Hepatocyte (in vitro differentiated cells): ENCODE measurements at places on chromosomes 5 and 9. TPM values are rescaled to one million over a fixed set of nuclear protein-coding genes. Genes with fewer than 3 reads are reported as not detected.

Gene SURF2
- 13.2 and 13.6 TPM in 2 replicates for total RNA-seq

Gene ZNF354C
- total RNA-seq = 7.7 and 9.4 TPM in 2 replicates

Gene SMIM33
- total RNA-seq = not detected in 2 replicates

GRCh38 chr5:141374627-141375026 is 936 bp downstream of the PCDHGA6 start:
- H3K27ac ChIP-seq = no peak overlapping the region
- H3K27me3 ChIP-seq = no peaks in the 10 kb centered on the region
- no peak for DNase-seq
- no peaks in the 10 kb centered on the region for H3K4me1 ChIP-seq

DNA sequence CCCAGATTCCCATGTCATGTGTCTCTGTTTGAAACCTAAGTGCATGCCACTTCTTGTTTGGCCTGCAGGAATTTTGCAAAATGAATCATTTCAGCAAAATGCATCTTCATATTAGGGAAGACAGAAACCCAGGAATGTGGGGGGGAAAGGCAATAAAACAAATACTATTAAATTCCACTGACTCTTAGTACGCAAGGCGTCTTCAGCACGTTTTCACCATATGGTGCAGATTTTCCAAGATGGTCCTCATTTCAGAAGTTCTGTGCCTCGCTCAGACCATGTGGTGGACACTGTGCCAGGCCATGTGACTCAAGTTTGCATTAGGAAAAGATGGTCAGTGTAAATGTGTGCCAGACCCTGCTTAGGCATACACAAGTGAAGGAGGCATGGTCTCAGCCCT is 184.0 kb downstream of the ACTL7B start:
- no peak for DNase-seq
- H3K27me3 ChIP-seq = no peaks in the 10 kb centered on the region
- H3K4me3 ChIP-seq = no peak overlapping the region
- H3K27ac ChIP-seq = peak overlapping the region; percentile 72

- peaks cover 6% of the 10 kb centered on the region for H3K4me1 ChIP-seq
- no peak overlapping the region for H3K4me3 ChIP-seq
- H3K36me3 ChIP-seq = no peaks in the 10 kb centered on the region
- DNase-seq = no peak
These were observed 230.2 kb upstream of the PAPPA start for GRCh38 chr9:115923410-115923809.

Gene KCNMB1
- 0.07 and 0.36 TPM in 2 replicates for total RNA-seq

Gene PCDHB16
- 2.2 and 3.4 TPM in 2 replicates for total RNA-seq

GRCh38 chr5:42813533-42813932 is 1.8 kb upstream of the SELENOP start:
- H3K27me3 ChIP-seq = no peaks in the 10 kb centered on the region
- H3K36me3 ChIP-seq = no peaks in the 10 kb centered on the region
- no peak for DNase-seq
- peak overlapping the region; percentile 72 for H3K27ac ChIP-seq

Gene CERCAM
- 49.2 and 51.6 TPM in 2 replicates for total RNA-seq

Gene CYSRT1
- total RNA-seq = 1.4 and 2.4 TPM in 2 replicates

GRCh38 chr5:24367216-24367615 is 277.6 kb downstream of the CDH10 start:
- H3K4me3 ChIP-seq = no peak overlapping the region
- no peaks in the 10 kb centered on the region for H3K27me3 ChIP-seq
- no peaks in the 10 kb centered on the region for H3K36me3 ChIP-seq
- no peaks in the 10 kb centered on the region for H3K4me1 ChIP-seq
- no peak for DNase-seq

Gene TSLP
- total RNA-seq = 0.07 and 0.08 TPM in 2 replicates
